ENCODE measurements at places on chromosomes 5 and 9.

DNA sequence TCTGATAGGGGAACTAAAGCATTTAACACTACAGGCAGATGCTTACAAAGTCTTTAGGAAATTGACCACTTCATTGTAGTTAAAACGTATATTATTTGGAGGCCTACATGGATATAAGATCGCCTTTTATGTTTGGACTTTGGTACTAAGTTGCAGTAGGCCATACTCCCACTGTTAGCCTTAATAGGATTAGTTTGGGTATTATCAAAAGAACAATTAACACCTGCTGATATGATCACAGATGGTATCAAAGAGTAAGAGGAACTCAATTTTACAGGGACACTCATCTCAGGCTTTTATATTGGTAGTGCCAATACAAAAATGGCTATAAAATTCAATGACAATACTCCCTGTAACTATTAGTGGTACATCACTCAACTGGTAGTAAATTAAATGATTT lies 1183.0 kb downstream of the MAT2B start:
- DNase-seq: no peak

- DNase-seq: peak; percentile 28
Measured at GRCh38 chr5:164053123-164053522, 547.7 kb downstream of the MAT2B start.

DNA sequence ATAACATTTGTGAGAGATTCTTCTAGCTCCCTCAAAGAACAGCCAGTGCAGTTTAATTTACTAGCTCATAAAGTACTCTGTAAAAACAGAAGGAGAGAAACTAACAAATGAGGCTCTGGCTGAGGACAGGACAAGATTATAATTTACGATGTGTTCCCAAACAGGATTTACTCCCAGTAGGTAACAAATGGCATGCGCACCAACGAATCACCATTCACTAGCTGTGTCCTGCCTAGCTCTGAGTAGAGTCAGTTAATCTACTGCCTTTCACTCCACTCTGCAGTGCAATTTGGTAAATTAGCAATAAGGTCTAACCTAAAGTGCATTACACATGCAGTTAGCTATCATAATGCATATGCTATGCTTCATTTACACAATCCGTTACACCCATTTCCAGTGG lies 497.4 kb upstream of the CCNG1 start:
- no peak for DNase-seq

GRCh38 chr9:87657190-87657589 lies 68.7 kb upstream of the CTSL start:
- DNase-seq: no peak

- no peak for DNase-seq
Measured at GRCh38 chr5:69341520-69342161, 9.0 kb upstream of the CCDC125 start.

DNA sequence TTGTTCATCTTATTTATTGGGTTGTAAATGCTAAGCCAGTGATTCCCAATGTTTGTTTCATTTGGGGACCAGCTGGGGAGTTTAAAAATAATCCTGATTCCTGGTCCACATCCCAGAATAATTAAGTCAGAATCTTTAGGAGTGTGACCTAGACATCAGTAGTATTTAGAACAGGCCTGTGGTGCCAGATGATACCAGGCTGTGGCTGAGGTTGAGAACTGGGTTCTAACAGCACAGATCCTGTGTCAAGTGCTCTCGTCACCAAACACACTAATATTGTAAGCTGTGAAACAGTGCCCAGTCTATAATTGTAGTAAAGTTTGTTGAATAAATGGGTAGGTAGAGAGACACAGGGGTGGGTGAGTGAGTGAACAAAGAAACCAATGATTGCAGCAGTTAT lies 172.1 kb upstream of the PPP1R2B start:
- no peak for DNase-seq

DNA sequence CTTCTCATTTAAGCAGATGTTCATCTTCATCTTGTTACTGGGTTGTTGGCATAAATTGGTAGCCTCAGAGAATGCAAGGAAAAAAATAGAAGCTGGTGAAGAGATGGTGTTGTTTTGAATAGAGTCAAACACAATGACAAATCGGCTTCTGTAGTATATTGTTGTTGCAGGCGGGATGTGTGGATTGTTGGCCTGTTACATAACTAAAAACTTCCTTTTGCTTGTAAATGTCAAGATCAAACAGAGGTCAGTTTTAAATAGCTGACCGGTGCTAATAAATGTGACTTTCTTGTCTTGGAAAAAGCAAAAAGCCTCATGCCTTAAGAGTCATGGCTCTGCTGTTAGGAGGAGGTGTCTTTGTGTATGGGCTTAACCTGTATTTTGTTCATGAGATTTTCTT lies 59.2 kb downstream of the CCDC192 start:
- DNase-seq: no peak

GRCh38 chr5:150734579-150735384 lies 24.0 kb downstream of the DCTN4 start:
- DNase-seq: no peak

- DNase-seq: no peak
Measured at GRCh38 chr5:10685115-10685521, 75.9 kb downstream of the DAP start.

GRCh38 chr9:99896119-99896518 lies 10.3 kb upstream of the STX17 start:
- DNase-seq: no peak

GRCh38 chr9:27586304-27586703 lies 13.0 kb upstream of the C9orf72 start:
- DNase-seq: no peak

DNA sequence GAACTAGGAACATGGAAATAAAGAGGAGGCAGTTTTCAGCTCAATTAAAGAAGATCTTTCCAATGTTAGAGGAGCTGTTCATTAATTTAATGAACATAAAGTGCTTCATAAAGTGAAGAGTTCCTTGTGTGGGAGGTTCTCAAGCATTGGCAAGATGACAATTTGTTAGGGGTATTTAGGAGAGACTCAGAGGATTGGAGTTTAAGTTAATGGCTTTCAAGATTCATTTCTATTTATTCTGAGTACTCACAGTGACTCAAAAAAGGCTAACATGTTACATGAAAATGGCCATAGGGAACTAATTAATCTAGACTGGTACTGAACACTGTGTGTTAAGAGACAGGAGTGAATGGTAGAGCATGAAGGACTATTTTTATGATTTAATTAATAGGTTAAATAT lies 55.4 kb upstream of the CDH12 start:
- no peak for DNase-seq

DNA sequence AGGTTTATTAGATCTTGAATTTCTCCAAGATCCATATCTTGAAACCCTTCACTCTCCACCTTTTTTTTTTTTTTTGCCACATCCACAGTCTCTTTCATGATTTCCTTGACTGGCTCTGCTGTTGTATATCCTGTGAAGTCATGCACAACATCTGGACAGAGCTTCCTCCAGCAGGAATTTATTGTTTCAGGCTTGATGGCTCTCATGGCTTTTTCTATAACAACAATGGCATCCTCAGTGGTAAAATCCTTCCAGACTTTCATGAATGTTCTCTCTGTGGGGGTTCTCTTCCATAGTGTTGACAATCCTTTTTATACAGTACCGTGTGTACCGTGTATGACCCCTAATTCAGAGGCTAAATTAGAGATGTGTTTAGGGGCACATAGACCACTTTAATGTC lies 24.0 kb downstream of the RANBP17 start:
- no peak for DNase-seq

GRCh38 chr9:91059713-91060112 lies 258.1 kb downstream of the SYK start:
- DNase-seq: no peak

- peak; percentile 26 for DNase-seq
Measured at GRCh38 chr9:91837981-91838731, 111.9 kb downstream of the ROR2 start.

GRCh38 chr5:142688281-142688989 lies 2.5 kb upstream of the FGF1 start:
- DNase-seq: no peak

DNA sequence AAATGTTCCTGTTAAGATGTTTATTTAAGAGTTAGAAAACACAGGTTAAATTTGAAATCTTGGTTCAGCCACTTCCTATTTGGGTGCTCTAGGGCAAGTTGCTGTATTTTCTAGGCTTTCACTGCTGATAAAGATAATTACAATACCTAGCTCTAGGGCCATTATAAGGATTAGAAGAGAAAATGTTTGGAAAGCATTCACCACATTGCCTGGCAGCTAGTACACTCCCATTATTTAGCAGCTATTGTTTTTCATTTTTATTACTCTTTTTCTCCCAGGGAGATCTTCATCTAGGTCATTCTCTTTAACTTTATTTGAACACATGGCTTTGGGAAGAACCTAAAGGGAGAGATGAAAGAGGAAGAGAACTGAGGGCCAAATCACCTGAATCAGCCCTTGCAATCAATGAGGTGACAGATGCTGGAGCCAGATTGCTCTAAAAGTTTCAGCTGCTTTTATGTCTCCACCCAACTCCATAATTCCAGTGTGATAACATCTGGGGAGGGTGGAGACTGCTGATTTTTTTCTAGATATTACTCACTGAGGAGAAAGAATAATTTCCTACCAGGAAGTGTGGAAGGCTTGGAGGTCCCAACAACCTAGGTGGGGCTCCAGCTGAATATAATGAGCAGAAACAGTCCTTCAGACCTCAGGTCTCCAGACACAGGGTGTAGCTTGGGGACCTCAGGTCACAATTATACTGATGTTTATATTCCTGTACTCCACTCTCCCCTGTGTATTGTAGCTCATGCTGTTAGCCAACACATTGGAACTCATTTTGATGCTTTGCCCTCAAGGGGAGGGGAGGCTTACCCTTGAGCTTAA lies 640.0 kb downstream of the RAB3C start:
- DNase-seq: no peak

GRCh38 chr9:6197330-6197729 lies 18.3 kb upstream of the IL33 start:
- DNase-seq: peak; percentile 6

- no peak for DNase-seq
Measured at GRCh38 chr5:132592521-132592920, 35.7 kb downstream of the RAD50 start.

DNA sequence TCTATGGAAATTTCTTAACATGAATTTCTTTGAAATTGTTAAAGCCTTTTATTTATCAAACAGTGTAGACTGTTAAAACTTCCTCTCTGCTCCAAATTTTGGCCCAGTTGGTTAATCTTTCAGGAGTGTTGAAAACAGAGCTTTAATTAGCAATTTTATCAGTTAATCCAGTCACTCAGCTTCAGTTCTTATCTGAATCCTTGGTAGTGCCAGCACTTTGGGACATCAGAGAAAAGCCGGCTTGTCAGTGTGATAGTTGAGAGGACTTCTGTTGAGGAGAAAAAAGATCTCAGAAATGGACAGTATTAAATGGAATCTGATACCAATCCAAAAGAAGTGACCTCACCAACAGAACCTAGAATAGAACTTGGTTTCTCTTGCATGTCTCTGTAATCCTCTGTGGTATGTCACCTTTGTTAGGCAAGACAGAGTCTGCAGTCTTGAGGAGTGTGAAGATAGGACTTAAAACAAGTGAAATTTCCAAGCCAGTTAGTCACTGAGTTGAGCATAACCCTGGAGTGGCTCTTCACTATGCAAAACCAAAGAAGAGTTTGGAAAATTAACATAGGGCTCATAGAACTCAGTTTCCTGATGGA lies 251.8 kb downstream of the NNT start:
- no peak for DNase-seq

GRCh38 chr9:99778308-99778707 lies 43.4 kb upstream of the NR4A3 start:
- peak; percentile 56 for DNase-seq

GRCh38 chr9:115999498-115999897 lies 154.1 kb upstream of the PAPPA start:
- DNase-seq: no peak

DNA sequence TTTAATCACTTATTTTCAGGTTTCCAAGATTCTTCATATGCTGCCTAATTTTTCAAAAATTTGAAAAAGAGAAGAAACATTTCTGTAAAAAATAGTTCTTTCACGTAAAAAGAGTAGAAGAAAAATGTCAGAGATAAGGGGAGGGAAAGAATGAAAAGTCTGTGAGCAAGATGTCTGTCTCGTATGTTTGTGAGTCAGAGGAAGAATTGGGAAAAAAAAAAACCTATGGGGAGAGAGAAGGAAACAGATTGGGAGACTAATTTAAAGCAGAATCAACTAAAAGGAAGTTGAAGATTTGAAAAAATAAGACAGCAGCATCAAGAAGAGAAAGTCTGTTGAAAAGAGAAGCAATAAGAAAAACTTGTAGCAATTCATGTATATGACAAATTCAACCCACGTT lies 456.3 kb downstream of the HINT1 start:
- DNase-seq: no peak

DNA sequence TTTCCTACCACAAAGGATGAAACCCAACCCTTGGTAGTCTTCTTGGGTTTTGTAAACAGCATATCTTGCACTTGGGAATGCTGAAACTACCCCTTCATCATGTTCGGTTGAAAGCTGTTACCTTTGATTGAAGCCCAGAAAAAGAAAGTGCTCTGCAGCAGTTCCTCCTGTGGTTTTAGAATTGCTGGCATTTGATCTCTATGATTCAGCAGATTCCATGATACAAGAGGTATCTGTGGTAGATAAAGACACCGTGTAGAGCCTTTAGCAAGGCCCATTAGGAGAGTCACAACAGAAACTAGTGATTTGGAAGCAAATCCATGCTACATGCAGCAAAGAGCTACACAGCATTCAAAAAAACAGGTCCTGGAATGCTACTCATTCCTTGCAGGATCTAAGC lies 557.0 kb downstream of the TLE1 start:
- DNase-seq: no peak

- no peak for DNase-seq
Measured at GRCh38 chr9:123395276-123395688, 39.3 kb downstream of the CRB2 start.

DNA sequence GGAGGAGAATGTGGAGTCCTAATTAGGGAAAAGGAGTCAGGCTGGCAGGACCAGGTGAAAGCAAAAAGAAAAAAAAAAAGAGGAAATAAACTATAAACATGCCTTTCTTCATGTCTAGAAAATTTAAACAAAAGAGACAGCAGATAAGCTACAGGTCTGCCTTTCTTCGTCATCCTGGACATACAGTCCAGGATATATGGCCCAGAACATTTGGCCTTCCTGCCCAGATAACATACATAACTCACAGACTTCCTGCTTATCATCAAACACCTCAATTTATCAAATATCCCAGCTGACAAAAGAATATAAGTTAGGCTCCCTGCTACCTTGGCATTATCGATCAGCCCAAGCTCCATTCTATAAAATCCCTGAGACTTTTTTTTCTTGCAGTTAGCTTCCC lies 11.2 kb downstream of the BTNL8 start:
- no peak for DNase-seq

- DNase-seq: no peak
Measured at GRCh38 chr9:91040371-91041215, 239.0 kb downstream of the SYK start.

DNA sequence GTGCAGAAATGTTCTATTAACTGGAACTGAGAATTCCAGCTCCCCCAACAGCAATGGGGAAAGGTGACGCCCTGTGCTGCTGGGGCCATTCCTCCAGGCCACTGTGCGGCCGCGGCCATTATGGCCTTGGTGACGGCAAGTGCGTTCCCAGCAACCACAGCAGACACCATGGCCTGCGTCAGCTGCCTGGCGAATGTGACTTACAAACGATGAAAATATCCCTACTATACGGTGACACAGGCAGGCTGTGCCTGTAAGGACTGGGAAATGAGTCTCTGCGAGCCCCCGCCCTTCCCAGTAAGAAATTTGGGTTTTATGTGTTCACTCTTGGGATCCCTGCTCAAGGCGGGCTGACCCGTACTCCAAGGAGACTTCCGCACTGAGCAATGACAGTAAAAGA lies 20.6 kb downstream of the CLPTM1L start:
- DNase-seq: no peak
